ENCODE measurements at places on chromosomes 5 and 9.

- no peak for DNase-seq
Measured at GRCh38 chr5:73858054-73858453, 232.1 kb downstream of the ARHGEF28 start.

- DNase-seq, result no peak
Measured at GRCh38 chr5:98292496-98292895, 481.0 kb upstream of the RGMB start.

GRCh38 chr9:35599763-35600604 lies 5.1 kb upstream of the TESK1 start:
- no peak for DNase-seq

DNA sequence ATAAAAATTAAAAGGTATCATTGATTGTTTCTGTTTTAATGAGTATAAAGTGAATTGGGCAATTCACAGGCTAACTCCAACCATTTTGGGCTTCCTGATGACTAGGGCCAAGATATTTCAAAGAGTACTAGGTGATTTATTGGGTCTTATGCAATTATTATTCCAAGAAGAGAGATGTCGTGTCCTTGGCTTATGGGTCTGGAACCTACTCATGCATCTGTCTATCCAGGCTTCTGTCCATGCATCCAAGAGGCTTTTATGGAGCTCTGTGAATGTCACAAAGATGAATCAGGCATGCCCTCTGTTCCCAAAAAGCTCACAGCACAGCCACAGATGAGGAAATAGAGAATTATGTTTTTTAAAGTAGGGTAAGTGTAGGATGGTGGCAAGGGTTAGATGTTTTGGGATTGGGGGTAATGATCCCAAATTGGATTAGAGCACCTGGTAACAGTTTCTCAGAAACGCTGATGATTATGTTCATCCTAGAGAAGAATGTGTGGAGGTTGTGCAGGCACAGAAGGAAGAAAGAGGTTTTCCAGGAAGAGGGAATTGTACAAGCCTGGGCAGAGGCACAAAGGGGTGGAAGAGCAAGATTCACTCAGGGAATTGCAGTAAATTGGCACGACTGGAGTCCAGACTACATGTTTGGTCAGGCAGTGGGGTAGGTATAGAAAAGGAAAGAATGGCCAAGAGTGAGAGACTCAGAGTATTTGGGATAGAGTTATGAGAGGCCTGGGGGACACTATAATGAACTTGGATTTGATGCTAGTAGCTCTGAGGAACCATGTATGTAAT lies 83.0 kb upstream of the TNC start:
- no peak for DNase-seq

- no peak for DNase-seq
Measured at GRCh38 chr5:150765011-150765798, 6.4 kb upstream of the DCTN4 start.

DNA sequence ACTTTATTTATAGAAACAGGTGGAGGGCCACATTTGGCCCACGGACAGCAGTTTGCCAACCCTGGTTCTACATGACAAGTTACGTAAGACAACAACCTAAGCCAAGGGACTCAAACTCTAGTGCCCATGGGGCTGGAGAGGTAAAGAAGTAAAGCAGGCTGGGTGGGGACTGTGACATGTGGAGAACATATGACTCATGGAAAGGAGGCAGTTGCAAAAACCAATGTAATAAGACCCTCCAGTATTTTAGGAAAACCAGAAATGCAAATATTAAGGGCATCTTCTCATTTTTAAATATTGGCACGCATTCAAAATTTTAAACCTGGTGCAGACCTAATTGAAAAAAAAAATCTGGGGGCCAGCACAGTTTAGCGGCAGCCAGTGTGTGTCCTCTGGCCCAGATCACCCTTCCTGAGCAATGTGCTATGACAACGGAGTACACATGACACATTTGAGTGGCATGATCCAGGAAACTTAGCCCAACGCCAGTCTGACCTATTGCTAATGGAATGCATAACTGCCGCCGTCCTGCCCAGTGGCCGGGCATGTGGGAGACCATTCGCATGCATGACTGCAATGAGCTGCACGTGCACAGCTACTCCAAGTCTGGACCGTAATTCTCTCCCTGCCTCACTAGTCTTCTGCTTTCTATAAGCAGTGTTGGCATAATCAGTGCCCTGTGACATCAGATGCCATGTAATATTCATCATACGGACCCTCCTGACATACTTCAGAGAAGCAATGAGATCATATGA lies 97.2 kb downstream of the SH3TC2 start:
- no peak for DNase-seq

DNA sequence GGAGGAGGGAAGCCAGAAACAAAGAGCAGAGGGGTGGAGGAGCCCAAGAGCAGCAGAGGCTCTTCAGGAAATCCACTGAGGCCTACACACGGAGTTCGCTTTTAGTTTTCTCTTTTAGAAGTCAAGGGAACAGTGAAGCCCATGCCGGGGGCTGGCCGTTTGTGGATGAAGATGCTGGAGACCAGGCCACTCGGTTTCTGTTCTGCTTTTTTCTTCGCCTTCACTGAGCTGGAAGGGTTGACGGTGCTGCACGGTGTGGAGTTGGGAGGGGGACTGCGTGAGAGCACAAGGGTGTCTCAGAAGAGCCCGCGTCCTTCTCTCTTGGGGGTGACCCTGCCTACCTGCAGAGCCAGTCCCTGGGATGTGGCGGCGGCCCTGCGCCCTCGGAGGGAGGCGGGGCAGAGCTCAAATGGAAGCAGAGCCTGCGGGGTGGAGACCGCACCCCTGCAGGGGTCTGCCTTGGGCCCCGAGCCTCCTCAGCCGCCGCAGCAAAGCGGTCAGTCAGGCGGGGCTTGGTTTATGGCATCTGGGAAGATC lies 68.5 kb upstream of the CACNA1B start:
- DNase-seq, result no peak

- no peak for DNase-seq
Measured at GRCh38 chr5:135444881-135445280, 2.3 kb downstream of the DCANP1 start.

GRCh38 chr9:93294011-93294410 lies 110.1 kb downstream of the WNK2 start:
- DNase-seq, result no peak

DNA sequence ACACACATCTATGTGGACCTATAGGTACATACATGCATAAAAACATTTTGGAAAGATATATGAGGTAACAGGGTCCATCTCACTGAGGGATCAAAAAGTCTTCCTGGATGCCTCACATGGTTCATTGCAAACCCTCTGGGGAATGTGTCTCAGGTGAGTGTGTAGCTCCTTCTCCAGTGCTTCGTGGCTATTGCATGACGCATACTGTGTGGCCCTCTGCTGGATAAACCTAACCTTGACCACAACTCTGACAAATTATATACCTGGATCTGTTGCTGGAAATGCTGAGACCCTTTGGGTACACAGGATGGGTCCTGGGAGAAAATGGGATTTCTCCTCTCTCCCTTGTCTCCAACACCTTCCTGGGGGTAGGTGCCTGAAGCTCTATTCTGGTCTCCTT lies 91.9 kb downstream of the JAKMIP2 start:
- DNase-seq, result no peak

DNA sequence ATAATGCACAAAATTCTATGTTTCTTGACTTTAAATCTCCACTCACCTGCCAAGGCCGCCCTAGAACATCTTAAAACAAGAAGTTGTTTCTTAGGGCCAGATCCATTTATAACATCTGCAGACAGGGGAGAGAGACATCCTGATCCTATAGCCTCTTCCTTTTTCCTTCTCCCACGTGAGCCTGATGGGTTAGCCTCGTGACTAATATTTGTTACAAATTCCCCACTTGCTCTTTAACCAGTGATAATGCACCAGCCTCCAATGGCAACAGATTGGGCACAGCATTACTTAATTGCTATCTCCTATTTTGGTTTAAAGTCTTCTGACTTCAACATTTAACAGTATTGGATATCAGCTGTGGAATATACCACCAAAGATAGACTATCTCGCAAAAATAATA lies 196.5 kb downstream of the GADD45G start:
- DNase-seq, result no peak

- DNase-seq, result no peak
Measured at GRCh38 chr5:172730981-172731679, 39.9 kb downstream of the DUSP1 start.
